Activated CD8-positive, alpha-beta memory T cell treated with anti-CD3 and anti-CD28 coated beads for 24 hours (primary cell): ENCODE measurements at places on chromosomes 3 and 15.

DNA sequence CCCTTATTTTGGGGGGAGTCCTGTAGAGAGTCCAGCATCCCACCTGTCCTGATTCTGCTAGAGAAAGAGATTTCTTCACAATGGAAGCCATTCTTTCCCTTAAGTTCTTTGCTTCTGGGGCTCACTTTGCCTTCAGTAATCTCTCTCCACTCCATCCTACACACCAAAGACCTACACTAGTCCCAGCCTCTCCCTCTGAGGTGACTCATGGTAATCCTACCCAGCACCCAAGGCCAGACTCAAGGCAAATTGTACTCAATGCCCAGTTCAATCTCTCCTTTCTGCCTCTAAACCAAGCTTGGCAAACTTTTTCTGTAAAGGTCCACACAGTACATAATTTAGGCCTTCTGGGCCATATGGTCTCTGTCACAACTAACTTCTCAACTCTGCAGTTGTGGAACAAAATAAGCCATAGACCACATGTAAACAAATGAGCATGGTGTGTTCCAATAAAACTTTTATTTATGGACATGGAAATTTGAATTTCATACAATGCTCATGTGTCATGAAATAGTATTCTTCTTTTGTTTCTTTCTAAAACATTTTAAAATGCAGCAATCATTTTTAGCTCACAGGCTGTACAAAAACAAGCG lies 72.5 kb downstream of the MRPL46 start:
- no peak for DNase-seq

DNA sequence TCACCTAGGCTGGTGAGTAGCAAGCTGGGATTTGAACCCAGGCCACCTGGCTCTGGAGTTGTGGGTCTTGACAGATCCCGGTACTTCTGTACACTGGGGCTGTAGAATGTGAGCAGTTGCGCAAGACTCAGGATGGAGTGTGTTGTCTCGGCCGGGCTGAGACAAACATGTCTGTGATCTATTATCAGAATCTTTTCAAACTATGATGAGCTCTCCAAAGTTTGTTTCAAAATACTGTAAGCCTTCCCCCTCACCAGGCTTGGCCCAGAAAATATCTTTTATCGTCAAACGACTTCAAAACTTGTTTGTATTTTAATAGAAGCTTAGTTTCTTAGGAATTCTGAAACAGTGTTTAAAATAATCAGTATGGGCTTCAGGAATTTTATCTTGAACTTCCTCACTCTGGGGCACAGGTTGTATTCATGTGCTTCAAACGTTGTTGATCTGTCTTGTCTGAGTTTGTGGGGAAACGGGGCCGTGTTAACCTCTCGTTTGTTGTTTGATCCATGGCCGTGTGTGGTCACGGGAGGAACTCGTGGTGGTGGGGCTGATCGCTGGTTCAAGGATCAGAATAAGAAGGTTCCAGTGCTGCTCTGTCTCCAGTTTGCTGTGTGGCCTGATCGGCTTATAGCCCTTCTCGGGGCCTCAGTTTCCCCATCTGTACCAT lies 40.3 kb upstream of the TFRC start:
- DNase-seq = no peak

DNA sequence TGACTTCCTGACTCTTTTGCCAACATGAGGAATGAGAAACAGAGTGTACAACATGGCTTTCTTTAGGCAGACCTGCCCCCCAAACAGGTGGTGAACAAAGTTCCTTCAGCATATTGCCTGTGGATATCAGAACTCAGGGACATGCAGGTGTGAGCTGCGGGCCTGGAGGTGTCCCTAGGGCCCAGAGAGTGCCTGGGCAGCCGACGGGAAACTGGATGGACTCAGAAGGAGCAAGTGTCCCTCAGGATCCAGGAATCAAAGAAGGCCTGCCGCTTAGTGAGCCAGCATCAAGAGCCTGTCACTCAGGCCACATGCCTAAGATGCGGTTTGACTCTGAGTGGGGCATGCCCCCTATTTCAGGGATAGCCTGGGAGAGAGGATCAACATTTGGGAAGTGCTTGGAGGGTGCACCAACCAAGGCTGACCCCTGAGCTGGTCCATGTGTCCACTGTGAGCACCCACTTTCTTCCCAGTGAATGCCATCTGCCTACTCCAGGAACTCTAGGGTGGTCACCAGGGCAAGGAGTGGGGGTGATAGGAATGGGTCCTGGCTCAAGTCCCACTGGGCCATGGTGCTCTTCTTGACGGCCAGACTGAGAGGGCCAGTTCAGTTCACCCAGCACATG lies 16.1 kb upstream of the POLR2M start:
- no peak for DNase-seq

GRCh38 chr3:173676094-173676493 lies 278.6 kb downstream of the NLGN1 start:
- no peak for DNase-seq

DNA sequence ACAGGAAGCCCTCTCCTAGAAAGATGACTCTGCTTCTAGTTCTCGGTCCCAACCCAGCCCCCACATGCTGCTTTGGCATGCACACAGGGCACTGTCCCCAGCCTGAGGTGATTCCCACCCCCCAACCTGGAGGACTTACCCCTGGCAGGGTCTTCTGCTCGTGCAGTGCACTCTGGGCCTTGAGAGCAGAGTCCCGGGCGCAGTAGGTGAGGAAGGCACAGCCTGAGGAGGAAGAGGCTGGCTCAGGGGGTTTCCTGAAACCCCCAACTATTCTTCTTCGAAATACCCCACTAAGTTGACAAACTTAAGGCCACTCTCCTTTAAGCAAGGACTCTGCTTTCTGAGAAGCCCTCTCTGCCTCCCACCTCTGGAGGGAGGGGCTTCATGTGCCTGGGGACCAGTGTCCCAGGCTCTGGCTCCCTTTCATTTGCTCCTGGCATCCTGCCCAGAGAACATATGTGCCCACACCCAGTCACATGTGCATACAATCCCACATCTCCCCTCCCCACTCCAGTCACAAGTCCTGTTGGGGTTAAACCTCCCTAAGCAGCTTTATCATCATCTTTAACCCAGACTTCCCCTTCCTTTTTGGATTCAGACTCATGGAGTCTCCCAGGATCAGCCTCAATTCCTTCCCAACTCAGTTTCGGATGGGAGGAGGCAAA lies 4.1 kb downstream of the CELF6 start:
- no peak for DNase-seq

DNA sequence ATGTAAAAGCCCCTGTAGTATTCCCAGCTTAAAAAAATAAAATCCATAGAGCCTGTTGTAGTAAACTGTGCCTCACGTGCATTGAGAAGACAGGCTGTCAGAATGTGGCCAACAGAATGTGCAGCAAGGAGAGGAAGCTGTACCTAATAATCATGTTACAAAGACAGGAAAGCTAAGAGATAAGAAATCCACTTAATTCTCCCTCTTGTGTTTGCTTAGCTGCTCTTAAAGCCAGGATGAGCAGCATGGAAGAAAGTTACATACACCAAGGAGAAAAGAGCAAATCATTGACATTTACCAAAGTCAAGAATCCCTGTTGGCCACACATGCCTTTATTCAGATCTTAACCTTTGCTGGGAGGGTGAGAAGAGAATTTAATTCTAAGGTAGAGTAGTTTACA lies 85.9 kb downstream of the TNIK start:
- DNase-seq = no peak

DNA sequence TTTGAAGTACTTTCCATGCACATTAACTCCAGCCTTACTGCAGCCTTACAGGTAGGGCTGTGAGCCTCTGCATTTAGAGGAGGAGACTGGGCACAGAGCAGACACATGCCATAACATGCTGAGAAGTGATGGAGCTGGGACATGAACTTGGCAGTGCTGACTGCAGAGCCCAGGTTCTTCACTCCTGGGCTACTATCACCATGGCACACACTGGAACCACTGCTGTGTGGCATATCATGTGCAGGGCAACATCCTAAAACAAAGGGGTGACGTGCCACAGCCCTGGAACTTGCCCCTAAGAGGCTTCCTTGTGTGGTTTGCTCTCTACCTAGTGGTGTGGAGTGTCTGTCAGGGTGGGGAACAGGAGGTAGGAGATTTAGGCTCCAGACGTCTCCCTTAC lies 25.4 kb downstream of the EHD4 start:
- no peak for DNase-seq

DNA sequence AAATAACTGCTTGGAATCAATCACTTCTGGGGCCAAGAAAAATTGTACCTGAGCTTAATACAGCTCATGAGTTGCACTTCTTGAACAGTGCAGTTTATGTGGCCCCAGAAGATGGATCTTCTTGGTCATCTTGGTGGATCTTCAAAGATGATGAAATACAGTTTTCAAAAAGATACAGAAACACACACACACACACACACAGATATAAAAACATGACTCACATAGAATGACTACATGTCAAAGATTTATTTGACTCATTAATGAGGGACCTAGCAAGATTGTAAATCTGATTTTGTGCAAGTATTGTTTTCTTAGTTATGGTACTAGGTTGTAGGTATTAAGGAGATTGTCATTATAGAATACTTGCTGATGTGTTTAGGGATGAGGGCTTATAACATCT lies 32.6 kb downstream of the PDCD6IP start:
- no peak for DNase-seq

- DNase-seq = no peak
Measured at GRCh38 chr15:75869446-75869845, 26.2 kb downstream of the UBE2Q2 start.

DNA sequence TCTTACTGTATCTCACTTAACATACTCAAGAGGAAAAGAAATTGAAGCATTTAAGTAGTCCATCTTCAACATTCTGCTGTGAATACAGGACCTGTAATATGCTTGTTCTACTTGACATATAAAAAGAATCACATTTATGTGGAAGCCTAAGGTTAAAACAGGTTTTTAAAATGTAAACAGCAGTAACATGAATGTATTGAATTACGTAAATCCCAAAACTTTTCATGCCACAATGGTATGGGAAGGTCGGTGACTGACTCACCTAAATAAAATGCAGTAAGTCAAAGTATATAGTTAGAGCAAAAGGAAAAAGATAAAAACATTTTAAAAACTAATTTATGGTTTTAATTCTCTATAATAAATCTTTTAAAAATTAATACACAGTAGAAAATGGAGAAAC lies 115.7 kb upstream of the TJP1 start:
- no peak for DNase-seq

- DNase-seq = no peak
Measured at GRCh38 chr3:27125821-27126501, 243.2 kb downstream of the NEK10 start.

GRCh38 chr15:70855764-70856163 lies 1.8 kb upstream of the LARP6 start:
- no peak for DNase-seq

DNA sequence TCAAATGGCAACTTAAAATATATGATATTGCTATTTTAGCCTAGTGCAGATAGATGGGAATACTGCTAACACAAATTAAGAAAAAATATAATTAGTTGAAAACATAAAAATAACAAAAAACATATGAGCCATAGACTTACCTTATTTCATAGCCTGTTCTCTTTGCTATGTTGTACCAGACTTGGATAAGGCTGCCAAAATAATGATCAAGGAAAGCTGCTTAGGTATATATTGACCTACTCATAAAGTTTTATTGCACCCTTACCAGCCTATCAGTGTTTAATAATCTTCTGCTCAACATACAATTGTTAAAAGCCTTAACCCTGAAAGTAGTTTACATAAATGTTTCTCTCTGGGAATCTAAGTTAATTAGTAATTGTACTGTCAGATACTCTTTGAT lies at the start of gene SI:
TSS of gene SI (minus strand) at position 204 of the 400 bp plus-strand sequence. CDS start 2,484 bp downstream, outside the sequence.
- DNase-seq = no peak

GRCh38 chr3:98726084-98726483 lies 37.1 kb upstream of the ST3GAL6 start:
- DNase-seq = no peak

GRCh38 chr15:70466305-70466704 lies 297.1 kb downstream of the UACA start:
- no peak for DNase-seq
